ENCODE measurements at places on chromosomes 4 and X. TPM values are rescaled to one million over a fixed set of nuclear protein-coding genes. Genes with fewer than 3 reads are reported as not detected.

PABPC1L2B gene
- not detected for total RNA-seq

LRP2BP gene
- total RNA-seq, result 0.31 TPM

DNA sequence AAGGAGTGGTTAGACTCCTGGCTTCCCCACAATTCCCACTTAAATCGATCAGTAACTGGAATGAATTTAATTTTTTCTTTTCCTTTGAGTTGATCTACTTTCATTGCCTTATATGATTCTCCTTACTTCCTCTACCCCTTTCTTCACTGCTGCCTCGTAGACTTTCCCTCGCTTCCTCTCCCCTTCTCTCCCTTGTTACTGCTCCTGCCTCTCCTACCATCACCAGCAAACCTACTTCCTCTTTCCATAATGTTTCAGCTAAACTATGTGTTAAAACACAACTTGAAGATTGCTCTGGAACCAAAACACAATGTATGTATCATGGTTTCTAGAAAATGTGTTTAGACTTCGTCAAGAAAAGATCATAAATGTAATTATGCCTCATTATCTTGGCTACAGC lies 132.0 kb upstream of the TET2 start:
- DNase-seq, result no peak

GRCh38 chr4:819401-820229 lies 6.3 kb downstream of the CPLX1 start:
- DNase-seq, result no peak

DNA sequence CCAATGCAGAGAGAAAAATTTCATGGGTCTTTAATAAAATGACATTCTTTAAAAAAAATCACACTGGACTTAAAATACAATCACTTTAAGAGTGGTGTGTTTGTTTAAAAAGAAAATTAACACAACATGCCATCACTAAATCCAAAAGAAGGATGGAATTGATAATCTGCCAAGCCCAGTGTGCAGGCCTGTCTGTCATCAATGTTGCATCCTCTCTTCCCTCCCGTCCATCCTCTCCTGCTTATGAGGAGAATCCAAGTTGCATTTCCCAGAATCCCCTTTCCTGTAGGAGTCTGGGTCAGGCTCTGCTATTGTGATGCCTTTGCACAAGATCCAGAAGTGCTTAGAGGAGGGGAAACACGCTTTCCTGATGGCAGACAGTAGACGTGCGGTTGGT lies 169.4 kb downstream of the MID1 start:
- no peak for DNase-seq

SPANXN3 gene
- total RNA-seq, result not detected

DNA sequence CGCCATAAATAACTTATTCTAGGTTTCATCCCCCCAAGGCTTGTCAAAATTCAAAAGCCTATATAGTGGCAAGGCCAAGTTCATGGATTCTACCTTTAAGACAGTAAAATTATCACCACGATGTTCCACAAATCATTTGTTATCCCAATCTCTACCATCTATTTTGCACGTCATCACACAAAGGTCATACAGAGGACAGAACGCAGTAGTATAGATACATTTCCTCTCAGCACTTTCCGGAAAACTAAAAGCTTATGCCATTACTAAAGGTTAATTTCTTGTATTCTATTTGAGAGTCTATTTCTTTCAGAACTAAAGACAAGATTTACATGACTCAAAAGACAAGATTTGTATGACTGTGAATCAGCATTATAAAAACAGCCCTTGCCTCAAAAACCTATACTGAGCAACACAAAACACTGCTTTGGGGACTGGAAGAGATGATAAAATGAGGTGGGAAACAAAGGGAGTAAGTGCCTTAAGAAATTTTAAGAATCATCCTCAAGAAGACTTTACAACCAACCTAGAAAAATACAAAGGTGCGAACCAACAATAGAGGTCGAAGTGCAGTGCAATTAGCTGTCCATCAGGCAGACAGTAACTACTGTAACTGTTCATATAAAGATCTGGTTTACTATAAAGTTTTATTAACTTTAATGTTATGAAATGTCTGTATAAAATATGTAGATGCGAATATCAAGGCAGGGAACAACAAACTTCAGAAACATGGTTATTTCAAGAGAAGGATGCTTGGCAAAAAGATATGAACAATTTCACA lies 7.6 kb downstream of the UBE2D3 start:
- DNase-seq, result no peak

UGT2B11 gene
- total RNA-seq, result not detected

TCEANC gene
- 4.7 TPM for total RNA-seq

F8A3 gene
- 5.6 TPM for total RNA-seq

GRCh38 chr4:169626331-169627282 lies 6.2 kb downstream of the CLCN3 start:
- DNase-seq, result no peak

DNA sequence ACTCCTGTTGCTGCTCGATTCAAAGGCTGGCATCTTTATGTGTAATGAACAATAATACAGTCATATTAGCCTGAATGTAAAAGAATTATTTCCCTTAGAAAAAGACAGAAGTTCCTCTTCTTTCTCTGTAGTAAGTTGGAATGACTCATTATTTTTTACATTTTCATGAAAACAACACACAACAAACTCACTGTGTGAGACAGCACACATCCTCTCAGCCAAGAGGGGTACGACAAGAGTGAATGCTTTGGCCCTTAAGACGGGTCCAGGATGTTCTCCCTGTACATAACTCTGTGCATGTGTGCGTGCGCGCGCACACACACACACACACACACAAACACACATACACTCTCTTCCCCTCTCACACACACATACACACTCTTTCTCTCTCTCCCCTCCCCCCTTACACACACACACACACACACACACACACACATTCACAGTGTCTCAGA lies 72.8 kb downstream of the MANBA start:
- DNase-seq, result no peak

GRCh38 chr4:32768664-32769389 lies 2048.7 kb downstream of the PCDH7 start:
- DNase-seq, result no peak

MAGEA1 gene
- total RNA-seq, result not detected

- no peak for DNase-seq
These were observed 27.2 kb downstream of the SLC39A8 start for GRCh38 chr4:102318105-102318504.

SAGE1 gene
- not detected for total RNA-seq

FAM241A gene
- total RNA-seq, result 0.19 TPM

GRCh38 chr4:141757287-141757686 lies 120.9 kb downstream of the IL15 start:
- DNase-seq, result no peak

CCDC149 gene
- 17.2 TPM for total RNA-seq

DNA sequence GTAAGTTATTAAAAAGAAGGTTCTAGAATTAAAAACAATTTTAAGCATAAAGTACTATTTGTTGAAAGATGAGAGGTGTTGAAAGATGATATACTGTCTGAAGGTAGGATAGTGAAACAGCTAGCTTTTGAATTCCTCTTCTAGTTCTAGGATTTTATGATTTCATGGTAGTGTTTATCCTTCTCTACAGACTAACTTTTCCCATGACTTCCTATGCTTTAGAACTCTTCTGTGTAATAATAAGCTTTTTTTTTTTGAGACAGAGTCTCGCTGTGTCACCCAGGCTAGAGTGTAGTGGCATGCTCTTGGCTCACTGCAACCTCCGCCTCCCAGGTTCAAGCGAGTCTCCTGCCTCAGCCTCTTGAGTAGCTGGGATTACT lies 96.0 kb upstream of the NUDT6 start:
- DNase-seq, result no peak

CXCL6 gene
- total RNA-seq, result 35.3 TPM

GRCh38 chr4:179509489-179509888 lies 2067.3 kb upstream of the AGA start:
- DNase-seq, result no peak

DNA sequence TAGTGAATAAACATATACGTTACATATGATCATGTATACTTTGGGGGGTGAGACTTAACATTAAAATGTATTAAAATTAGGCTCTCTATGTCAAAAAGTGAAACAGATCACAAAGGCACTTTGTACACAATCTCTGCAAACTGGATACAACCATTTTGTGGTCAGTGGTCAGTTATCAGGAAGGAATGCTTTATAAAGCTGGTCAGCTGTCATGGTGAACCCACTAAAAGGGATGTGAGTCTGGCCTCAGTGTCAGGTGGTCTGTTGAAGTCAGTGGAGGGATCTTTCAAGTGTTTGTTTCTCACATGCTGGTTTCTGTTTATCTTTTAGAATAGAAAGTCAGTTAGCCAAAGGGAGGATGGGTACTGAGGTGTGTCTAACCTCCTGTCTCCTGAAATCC lies 875.5 kb upstream of the INTU start:
- DNase-seq, result no peak

GRCh38 chrX:151386838-151387459 lies 10.1 kb upstream of the VMA21 start:
- no peak for DNase-seq

PRDM5 gene
- total RNA-seq, result 9.4 TPM

FAAH2 gene
- total RNA-seq, result 0.30 TPM

- DNase-seq, result no peak
These were observed 12.0 kb upstream of the CD38 start for GRCh38 chr4:15765910-15766697.

DNA sequence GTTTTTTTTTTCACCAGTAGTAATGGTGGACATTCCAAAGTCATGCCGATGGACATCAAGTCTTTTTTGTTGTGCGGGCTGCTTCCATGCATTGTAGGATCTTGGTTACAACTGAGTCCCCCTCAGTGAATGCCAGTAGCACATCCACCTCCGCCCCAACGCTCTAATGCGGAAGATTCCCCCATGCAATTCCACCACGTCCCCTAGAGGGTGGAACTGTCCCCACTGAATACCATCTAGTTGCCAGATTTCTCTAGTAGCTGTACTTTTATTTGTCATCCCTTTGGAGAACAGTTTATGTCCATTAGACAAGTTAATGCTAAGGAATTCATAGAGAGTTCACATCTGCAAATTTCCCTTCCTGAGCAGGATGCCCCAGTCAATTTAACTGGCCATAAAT lies 6.7 kb downstream of the SHISA3 start:
- no peak for DNase-seq

ADH6 gene
- total RNA-seq, result not detected

- DNase-seq, result no peak
These were observed 9.2 kb upstream of the SYNPO2 start for GRCh38 chr4:118879409-118879808.
